ENCODE measurements at places on chromosomes 16 and 17. TPM values are rescaled to one million over a fixed set of nuclear protein-coding genes. Genes with fewer than 3 reads are reported as not detected.

MLYCD gene
- total RNA-seq: 0.47 TPM

MSLN gene
- total RNA-seq: not detected

KRTAP17-1 gene
- not detected for total RNA-seq

CTRB1 gene
- not detected for total RNA-seq

MCRIP1 gene
- total RNA-seq: 81.9 TPM

DBNDD1 gene
- total RNA-seq: 4.1 TPM

KRT39 gene
- total RNA-seq: not detected

TMC7 gene
- 12.5 TPM for total RNA-seq

OR1F1 gene
- not detected for total RNA-seq

FOXN1 gene
- total RNA-seq: not detected

TNK1 gene
- 0.24 TPM for total RNA-seq

ROGDI gene
- total RNA-seq: 7.6 TPM

DNAH3 gene
- 0.03 TPM for total RNA-seq

HS3ST2 gene
- not detected for total RNA-seq

CCL18 gene
- total RNA-seq: not detected

COPZ2 gene
- total RNA-seq: 15.4 TPM

GPR142 gene
- total RNA-seq: not detected

KRT12 gene
- not detected for total RNA-seq

TMEM256 gene
- total RNA-seq: 54.1 TPM

MYH2 gene
- not detected for total RNA-seq

RNF43 gene
- total RNA-seq: 0.14 TPM

NPIPA1 gene
- total RNA-seq: 16.3 TPM

WSCD1 gene
- 0.67 TPM for total RNA-seq

CPHXL gene
- total RNA-seq: not detected

ANKRD40CL gene
- total RNA-seq: not detected

NUBP2 gene
- total RNA-seq: 123 TPM

ITGAX gene
- 2.1 TPM for total RNA-seq

SULT1A2 gene
- total RNA-seq: 1.0 TPM

CDRT15 gene
- not detected for total RNA-seq

SPATA32 gene
- total RNA-seq: not detected

CENPX gene
- 97.0 TPM for total RNA-seq

PLCD3 gene
- 56.2 TPM for total RNA-seq

CIITA gene
- 0.30 TPM for total RNA-seq

DNAAF8 gene
- 2.5 TPM for total RNA-seq

CDH1 gene
- total RNA-seq: not detected

UTS2R gene
- not detected for total RNA-seq

PERCC1 gene
- total RNA-seq: not detected

PHLPP2 gene
- total RNA-seq: 3.9 TPM

HCRT gene
- not detected for total RNA-seq

C17orf113 gene
- total RNA-seq: 0.23 TPM

SLC38A8 gene
- not detected for total RNA-seq

SLC52A1 gene
- total RNA-seq: not detected

CDK3 gene
- total RNA-seq: 3.5 TPM

ZNF19 gene
- 0.90 TPM for total RNA-seq

Data from HT1080 (cell line).